ENCODE measurements at places on chromosomes 12 and 14. TPM values are rescaled to one million over a fixed set of nuclear protein-coding genes. Genes with fewer than 3 reads are reported as not detected.

GRCh38 chr12:122917507-122918121 lies 21.7 kb upstream of the VPS37B start:
- no peaks in the 10 kb centered on the region for H3K36me3 ChIP-seq
- no peaks in the 10 kb centered on the region for H3K27me3 ChIP-seq
- no peak for DNase-seq

DNA sequence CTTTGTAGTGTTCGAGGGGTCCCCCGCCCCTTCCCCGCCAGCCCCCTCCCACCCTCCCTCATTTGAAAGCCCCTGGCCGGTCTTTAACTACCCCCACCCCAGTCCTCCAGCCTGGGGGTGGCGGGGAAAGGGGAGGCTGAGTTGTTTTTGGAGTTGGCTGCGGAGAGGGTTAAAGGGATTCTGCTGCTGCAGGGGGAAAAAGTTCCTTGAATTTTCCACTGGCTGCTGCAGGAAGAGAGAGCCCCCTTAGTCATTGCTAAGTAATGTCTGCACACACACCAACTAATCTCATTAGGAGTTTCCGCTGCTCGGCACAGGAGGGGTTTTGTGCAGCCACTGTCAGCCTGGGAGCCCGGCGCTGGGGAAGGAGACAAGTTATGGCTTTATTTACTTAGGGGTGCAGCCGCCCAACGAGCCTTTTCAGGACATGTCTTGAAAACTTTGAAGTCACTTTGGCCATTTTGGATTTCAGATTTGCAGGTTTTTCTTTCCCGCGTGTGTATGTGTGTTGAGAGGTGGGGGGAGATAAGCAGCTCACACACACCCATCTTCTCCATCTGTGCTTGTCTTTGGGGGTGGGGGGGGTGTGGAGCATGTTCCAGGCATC lies 1.8 kb downstream of the ELK3 start:
- H3K27ac ChIP-seq = peak overlapping the region; percentile 94
- H3K4me3 ChIP-seq = peak overlapping the region; percentile 95
- no peaks in the 10 kb centered on the region for H3K36me3 ChIP-seq
- peaks cover 19% of the 10 kb centered on the region for H3K4me1 ChIP-seq

GRCh38 chr14:50659327-50659974 lies 8.7 kb downstream of the SAV1 start:
- DNase-seq = no peak
- H3K4me1 ChIP-seq = peaks cover 28% of the 10 kb centered on the region
- no peak overlapping the region for H3K4me3 ChIP-seq
- H3K27ac ChIP-seq = no peak overlapping the region
- H3K36me3 ChIP-seq = peaks cover 37% of the 10 kb centered on the region

DNA sequence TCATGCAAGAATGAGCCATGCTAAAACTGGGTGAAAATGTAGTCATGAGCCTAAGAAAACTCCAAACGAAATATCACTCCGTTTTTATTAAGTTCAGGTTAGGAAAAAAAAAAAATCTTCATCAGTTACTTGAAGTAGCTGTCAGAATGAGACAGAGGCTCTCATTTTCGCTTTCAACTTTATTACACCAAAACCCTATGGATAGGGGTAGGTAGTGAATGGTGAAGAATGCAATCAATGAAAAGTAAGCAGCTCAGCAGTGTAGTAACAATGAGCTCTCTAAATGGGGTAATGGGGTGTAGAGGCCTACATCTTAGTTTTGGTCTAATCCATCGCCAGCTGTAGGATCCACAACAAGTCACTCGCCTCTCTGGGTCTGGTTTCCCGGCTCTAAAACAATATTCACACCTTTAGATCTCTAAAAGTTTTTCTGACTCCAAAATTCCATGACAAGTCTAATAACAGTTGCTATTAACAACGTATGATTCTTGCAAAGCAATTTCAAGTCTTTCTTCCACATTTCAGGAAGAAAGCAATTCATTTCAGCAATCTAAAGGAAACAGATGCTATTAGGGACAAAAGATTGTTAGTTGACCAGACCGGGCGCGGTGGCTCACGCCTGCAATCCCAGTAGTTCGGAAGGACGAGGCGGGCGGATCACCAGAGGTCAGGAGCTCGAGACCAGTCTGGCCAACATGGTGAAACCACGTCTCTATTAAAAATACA lies 1.7 kb downstream of the BTBD7 start:
- no peaks in the 10 kb centered on the region for H3K27me3 ChIP-seq
- H3K27ac ChIP-seq = peak overlapping the region; percentile 97
- peak overlapping the region; percentile 97 for H3K4me3 ChIP-seq
- H3K4me1 ChIP-seq = peaks cover 35% of the 10 kb centered on the region
- no peak for DNase-seq

DNA sequence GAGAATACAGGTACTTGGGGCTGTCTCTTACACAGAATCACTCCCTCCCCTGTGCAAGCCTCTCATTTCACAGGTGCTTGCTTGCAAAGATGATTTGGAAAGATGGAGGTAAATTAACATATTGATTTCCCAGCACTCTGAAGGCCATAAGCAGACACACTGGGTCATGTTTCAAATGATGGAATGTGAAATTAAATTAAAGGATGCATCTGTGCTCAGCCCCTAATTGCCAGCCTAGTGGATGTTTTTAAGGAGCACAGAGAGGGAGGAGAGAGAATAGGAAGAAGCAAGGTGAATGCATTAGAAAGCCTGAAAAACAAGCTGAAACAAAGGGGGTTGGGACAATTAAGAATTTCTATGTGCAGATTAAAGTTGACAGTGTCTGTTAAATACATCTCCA lies 96.1 kb upstream of the GRIP1 start:
- no peaks in the 10 kb centered on the region for H3K27me3 ChIP-seq
- peaks cover 10% of the 10 kb centered on the region for H3K4me1 ChIP-seq
- peaks cover 3% of the 10 kb centered on the region for H3K36me3 ChIP-seq
- H3K27ac ChIP-seq = no peak overlapping the region

DNA sequence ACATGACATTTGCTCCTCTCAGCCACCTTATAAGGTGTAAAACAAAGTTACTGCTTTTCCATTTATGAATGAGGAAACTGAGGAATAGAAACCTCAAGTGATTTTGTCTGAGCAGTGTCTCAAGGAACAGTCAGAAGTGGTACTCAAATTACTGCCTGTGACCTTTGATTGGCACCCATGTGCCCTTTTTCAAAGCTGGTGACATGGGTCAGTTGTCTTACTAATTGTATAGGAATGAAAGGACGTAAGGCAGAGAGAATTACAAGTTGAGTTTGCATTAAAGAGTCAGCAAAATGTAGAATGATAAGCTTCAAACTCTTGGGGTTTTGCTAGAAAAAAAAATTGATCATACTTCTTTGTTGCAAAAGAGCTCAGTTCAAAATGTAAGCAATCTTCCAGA lies 129.1 kb downstream of the GTF2A1 start:
- no peak overlapping the region for H3K27ac ChIP-seq
- H3K4me3 ChIP-seq = no peak overlapping the region
- H3K36me3 ChIP-seq = no peaks in the 10 kb centered on the region
- no peaks in the 10 kb centered on the region for H3K27me3 ChIP-seq

DNA sequence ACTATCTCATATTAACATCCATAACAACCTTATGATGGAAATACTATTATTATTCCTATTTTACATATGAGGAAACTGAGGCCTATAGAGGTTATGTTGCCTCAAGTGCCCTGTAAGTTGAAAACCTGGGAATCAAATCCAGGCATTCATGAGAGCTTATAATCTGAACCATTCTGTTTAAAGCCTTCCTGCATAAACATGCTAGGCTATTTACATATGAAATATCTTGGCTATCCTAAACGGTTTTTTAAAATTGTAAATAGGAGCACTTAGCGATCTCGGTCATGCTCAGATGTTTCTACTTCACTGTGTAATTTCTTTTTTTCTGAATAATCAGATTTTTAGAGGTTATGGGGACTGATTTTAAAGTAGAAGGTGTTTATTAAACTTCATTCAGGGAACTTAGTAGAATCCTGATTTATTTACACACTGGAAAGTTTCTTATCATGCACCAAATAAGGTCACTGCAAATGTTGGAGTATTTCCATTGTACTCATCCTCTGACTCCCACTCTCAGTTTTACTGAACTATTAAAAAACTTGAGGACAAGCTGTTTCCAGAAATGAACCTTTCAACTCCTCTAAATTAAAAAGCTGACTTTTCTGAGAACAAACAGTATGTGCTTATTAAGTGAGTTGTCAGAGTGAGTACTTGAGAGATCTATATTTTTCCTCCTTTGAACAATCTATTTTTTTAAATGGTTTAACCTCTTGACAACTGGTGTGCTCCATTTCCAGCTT lies 141.7 kb downstream of the PIK3C2G start:
- no peaks in the 10 kb centered on the region for H3K4me1 ChIP-seq
- H3K27ac ChIP-seq = no peak overlapping the region
- H3K36me3 ChIP-seq = peaks cover 9% of the 10 kb centered on the region
- no peaks in the 10 kb centered on the region for H3K27me3 ChIP-seq

GRCh38 chr12:107331471-107331870 lies 238.1 kb upstream of the CRY1 start:
- no peak overlapping the region for H3K4me3 ChIP-seq
- H3K27me3 ChIP-seq = peaks cover 11% of the 10 kb centered on the region
- H3K36me3 ChIP-seq = peaks cover 9% of the 10 kb centered on the region
- peaks cover 14% of the 10 kb centered on the region for H3K4me1 ChIP-seq

DNA sequence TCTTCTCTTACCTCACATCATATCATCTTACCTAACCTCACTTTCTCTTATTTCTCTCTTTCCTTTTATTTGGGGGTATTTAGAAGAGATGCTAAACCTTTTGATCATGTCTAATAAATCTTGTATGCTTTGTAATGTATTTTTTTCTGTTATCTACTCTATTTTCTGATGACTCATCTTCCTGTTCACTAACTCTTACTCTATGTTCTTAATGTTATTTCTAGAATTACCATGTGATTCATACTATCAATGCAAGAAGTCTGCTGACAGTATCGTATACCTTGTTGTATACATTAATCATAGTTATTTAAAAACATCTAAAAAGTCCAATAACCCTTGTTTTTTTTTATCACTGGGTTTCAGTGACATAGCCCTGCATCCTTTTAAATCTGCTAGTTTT lies 62.3 kb downstream of the MGAT4C start:
- no peak overlapping the region for H3K27ac ChIP-seq
- H3K36me3 ChIP-seq = no peaks in the 10 kb centered on the region
- H3K4me3 ChIP-seq = no peak overlapping the region
- H3K27me3 ChIP-seq = no peaks in the 10 kb centered on the region
- DNase-seq = no peak

GRCh38 chr14:33068040-33068439 lies 129.4 kb downstream of the NPAS3 start:
- no peak overlapping the region for H3K4me3 ChIP-seq
- no peaks in the 10 kb centered on the region for H3K27me3 ChIP-seq
- no peak overlapping the region for H3K27ac ChIP-seq
- no peaks in the 10 kb centered on the region for H3K36me3 ChIP-seq
- DNase-seq = no peak

- H3K36me3 ChIP-seq = no peaks in the 10 kb centered on the region
- no peak overlapping the region for H3K4me3 ChIP-seq
- no peaks in the 10 kb centered on the region for H3K27me3 ChIP-seq
- no peak for DNase-seq
- no peaks in the 10 kb centered on the region for H3K4me1 ChIP-seq
Measured at GRCh38 chr12:50394469-50395029, 1.9 kb downstream of the FAM186A start.

The WNT5B gene
- total RNA-seq = 11.3 TPM

The CD163 gene
- 0.14 TPM for total RNA-seq

The TBX5 gene
- 10.7 TPM for total RNA-seq

The DTX3 gene
- 65.5 TPM for total RNA-seq

The YEATS4 gene
- total RNA-seq = 24.6 TPM

Measured in type B pancreatic cell (in vitro differentiated cells).